Fibroblast of villous mesenchyme (primary cell): ENCODE measurements at places on chromosomes 12 and 14. TPM values are rescaled to one million over a fixed set of nuclear protein-coding genes. Genes with fewer than 3 reads are reported as not detected.

OR4E2 gene
- total RNA-seq: not detected in 2 replicates

RNU7-1 gene
- not detected in 2 replicates for total RNA-seq

MEG3 gene
- 120 and 187 TPM in 2 replicates for total RNA-seq

CAND1 gene
- total RNA-seq: 132 and 158 TPM in 2 replicates

PTCSC3 gene
- total RNA-seq: not detected in 2 replicates

IRAK3 gene
- 2.6 and 3.0 TPM in 2 replicates for total RNA-seq

ACTR6 gene
- 13.9 and 21.2 TPM in 2 replicates for total RNA-seq

ASCL1 gene
- not detected in 2 replicates for total RNA-seq

SPIC gene
- not detected in 2 replicates for total RNA-seq

TRPV4 gene
- total RNA-seq: 0.43 and 0.97 TPM in 2 replicates

GLI1 gene
- 0.86 and 1.9 TPM in 2 replicates for total RNA-seq

GOLGA3 gene
- 133 and 148 TPM in 2 replicates for total RNA-seq

ASB2 gene
- total RNA-seq: 0.86 and 1.9 TPM in 2 replicates

NPFF gene
- not detected in 2 replicates for total RNA-seq

EP400 gene
- 13.0 and 13.2 TPM in 2 replicates for total RNA-seq

- DNase-seq: no peak
These were observed 974.7 kb downstream of the GALC start for GRCh38 chr14:87018294-87018693.

DNA sequence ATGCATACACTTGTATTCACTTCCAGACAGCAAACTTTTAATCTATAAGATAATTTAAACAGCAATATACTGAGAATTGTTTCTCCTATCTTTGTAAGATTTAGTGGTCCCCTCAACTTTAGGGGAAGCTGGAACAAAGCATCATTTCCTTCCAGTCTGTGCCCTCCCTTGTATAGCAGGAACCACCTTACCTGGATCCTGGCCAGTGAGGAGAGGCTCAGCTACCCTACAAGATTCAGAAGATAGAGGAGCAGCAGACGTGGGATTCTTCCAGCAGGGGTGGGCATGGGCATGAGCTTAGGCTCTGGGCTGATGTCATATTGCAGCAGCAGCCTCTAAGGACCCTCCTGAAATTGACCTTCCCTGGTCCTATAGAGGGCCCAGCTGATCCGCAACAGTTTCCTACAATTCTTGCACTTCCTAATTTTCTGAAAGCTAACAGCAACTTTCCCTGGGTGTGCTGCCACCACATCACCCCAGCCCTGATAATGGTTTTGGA lies 21.3 kb downstream of the MOK start:
- DNase-seq: no peak

DNA sequence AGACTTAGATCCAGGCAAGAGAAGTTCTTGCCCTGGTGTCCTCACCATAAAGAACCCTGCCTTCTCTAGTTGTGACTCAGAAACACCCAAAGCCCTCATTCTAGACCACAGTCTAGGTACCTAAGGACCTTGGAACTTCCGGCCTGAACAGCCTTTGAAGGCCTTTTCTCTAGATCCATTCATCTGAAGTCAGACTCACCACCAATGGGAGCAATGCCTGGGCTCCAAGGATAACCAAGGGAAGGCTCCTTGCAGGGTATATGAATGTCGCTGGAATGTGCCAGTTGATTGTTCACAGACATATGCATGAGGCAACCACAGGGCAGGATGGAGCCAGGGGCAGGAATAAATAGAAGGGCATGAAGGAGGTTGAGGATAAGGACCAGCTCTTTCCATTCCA lies 86.3 kb downstream of the PLCZ1 start:
- DNase-seq: no peak

DNA sequence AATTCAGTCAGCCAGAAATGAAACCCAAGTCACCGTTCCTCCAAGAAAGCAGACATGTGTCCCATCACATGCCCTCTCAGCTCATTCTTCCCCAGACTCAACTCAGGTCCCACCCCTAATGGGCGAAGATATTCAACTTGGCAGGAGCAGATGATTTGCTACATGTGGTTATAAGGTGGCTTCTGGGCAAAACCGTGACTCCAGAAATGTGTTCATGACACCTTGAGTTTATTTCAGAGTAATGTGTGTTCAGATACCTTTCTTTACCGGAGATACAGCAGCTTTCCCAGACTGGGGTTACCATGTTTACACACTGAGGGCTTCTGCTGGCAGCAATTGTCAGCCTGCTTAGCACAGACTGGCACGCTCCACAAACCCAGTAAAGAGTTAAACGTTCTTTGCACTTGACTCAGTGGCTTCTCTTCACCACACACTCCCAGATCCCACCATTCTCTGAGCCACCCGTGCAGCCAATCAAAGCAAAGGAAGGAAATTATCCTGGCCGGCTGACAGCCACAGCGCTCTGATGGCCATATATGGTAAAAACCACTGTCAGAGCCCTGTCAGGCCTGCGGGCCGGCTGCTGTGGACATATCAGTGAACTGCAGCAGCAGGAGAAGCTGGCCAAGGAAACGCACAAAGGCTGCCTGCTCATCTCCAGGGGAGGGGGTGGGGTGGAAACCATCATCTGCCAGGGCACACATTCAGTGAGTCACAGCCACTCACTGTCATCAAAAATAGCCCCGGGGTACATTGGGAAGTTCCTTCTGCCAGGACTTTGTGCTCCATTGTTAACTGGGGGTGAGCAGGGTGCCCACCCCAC lies 39.9 kb downstream of the CORO1C start:
- peak; percentile 98 for DNase-seq

DNA sequence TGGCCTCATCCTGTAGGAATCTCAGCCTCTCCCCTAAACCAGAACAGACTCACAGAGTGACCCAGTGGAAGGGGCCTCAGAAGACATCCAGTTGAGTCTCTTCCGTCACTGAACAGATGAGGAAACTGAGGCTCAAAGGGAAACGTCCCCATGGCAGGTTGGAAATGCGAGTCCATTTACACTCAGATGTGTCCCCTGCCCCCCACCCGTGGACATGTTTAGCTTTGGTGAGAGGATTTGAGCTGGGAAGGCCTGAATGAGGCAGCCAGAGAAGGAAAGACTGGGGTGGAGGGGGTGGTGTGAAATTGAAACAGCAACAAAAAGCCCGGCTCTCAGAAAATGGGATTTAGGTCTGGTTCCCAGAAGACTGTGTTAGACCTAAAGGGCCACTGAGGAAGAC lies 1.7 kb downstream of the FAIM2 start:
- DNase-seq: no peak

DNA sequence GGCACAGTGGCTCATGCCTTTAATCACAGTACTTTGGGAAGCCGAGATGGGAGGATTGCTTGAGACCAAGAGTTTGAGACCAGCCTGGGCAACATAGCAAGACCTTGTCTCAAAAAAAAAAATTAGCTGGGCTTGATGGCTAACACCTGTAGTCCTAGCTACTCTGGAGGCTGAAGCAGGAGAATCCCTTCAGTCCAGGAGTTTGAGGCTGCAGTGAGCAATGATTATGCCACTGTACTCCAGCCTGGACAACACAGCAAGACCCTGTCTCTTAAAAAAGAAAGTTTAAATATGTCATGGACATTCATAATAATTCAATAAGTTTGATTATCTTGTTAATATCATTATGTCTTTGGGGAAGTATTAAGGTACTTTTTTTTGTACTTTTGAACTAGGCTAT lies 38.9 kb downstream of the KIAA0586 start:
- DNase-seq: no peak

GRCh38 chr12:94621662-94622359 lies 28.5 kb downstream of the TMCC3 start:
- DNase-seq: peak; percentile 59

DNA sequence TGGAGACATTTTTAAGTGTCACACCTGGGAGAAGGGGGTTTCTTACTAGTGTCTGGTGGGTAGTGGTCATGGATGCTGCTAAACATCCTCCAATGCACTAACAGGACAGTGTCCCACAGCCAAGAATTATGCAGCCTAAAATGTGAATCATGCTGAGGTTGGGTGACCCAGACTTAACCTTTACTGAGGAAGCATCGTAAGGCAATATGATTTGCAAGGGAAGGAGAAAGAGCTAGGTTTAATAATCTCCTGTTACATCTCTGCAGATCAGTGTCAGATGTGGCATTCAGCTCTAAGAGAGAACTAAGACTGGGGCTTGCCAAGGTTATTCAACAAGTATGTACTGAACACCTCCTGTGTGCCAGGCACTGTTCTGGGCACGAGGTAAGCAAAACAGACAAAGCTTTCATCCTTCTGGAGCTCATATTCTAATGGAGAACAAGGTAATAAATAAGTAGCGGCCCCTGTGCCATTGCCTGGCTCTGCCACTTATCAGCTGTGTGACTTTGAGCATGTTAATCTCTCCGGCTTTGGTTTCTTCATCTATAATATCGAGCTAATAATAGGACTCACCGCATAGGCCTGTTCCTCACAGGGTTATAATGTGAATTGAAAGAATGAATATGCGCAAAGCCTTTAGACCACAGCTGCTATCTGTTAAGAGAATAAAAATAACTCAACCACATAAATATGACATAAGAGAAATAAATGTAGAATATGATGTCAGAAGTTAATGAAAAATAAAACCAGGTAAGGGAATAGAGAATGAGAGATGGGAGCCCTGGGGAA lies 13.5 kb upstream of the GOLGA5 start:
- peak; percentile 33 for DNase-seq

GRCh38 chr12:111296906-111297463 lies 71.9 kb downstream of the PHETA1 start:
- DNase-seq: no peak

GRCh38 chr14:103058164-103059055 lies 1.1 kb upstream of the CDC42BPB start:
- peak; percentile 42 for DNase-seq

DNA sequence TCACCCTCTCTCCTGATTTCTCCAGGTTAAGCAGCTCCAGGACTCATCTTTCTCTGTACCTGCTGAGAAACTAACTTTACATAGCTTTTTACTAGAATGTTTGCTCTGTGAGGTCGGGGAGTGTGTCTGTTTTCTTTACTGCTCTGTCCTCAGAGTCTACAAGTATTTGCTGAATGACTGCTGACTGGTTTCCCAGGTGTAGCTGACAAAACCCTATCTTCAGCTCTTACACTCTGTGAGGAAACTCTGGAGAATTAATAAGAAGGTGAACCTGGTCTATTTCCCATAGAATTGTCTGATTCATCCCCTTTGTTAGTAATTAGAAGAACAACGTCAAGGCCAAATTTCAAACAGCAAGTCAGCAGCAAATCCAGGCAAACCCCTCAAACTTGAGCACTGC lies 226.8 kb downstream of the ZFP36L1 start:
- DNase-seq: no peak

GRCh38 chr12:125028106-125028505 lies 34.7 kb downstream of the BRI3BP start:
- DNase-seq: no peak

DNA sequence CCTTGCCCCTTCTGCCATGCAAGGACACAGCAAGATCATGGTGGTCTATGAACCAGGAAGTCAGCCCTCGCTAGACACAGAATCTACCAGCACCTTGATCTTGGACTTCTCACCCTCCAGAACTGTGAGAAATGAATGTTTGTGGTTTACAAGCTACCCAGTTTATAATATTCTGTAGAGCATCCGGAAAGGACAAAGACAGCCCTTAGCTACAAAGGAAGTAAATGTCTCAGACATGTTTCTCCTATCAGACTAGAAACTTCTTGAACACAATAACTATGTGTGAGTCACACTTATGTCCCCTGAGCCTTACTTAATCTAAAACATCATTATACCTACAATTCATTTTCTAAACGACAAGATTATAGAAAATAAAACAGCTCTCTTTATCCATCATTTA lies 176.7 kb downstream of the KLHL28 start:
- DNase-seq: no peak

DNA sequence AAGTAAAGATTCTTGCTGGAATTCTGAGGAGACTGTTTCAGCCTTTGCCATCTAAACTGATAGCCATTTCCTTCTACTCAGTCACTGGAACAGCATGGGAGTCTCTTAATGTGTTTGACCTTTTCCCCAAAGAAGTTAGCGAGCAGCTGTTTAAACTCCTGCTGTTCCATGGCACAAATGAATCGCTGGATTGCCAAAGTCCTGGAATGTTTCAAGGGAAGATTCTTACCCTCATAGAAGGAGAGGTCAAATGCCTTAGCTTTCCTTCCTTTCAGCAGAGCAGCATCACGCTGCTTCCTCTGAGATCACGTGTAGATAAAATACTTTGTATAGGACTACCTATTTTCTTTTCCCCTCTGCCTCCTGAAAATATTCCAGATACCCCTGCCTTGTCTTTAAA lies 10.5 kb upstream of the NR2C1 start:
- DNase-seq: peak; percentile 97

DNA sequence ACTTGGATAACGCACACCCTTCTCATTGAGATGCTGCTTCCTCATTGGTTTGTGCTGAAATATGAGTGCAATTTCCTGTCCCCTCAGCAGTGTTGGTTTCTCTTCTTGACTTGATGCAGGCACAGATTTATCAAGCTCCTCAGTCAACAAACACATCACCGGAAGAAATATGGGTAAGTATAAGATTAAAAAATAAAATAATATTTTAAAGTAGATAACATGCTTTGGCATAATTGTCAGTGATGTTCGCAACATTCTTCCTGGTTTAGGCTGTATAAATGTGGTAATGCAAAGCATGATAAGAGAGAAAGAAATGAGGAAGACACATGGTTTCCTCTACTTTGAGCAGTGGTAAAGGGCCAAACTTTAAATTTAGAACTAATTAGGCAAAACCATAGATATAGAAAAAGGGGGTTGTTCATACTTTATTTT lies at the start of gene GPR65:
GPR65 (plus strand) TSS at position 86 of the 432 bp plus-strand sequence. CDS start 5,713 bp downstream, outside the sequence.
- DNase-seq: peak; percentile 5

DNA sequence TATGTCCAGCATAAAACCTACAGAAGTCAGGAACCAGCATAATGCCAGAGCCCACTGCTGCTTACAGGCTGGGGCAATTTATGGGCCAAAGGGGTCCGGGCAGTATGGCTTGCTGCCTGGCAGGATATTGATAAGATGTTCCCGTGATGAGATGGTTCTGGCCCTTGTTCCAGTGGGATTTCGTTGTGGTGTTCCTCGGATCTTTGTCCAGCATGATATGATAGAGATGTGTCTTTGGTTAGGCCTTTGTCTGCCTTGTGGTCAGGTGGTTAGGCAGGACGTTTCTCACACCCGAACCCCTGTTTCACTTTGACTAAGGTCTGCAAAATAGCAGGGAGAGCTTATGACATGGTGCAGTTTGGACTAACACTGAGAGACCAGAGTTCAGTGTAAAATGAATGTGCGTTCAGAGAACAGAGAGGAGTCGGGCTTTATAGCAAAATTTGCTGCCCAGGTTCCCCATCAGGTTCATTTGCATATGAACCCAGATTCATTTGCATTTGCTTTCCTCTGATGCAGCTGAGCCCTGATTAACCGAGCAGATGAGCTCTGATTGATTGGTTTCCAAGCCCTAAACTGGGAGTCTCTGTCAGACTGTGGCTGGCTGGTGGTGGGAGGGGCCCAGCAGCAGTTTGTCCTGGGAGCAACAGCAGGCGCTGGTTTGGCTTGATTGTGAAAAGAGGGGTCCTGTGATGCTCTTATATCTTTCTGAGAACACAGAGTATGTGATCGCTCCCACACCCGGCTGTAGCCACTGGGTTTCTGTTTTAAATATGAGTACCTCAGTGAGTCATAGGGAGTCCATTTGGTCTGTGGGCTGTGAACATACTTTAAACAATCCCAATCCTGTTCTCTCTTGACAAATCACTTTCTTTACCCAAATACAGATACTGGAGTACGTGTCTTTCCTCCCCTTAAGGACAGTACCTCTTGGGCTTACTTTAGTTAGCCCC lies 156.3 kb upstream of the PZP start:
- peak; percentile 73 for DNase-seq
